Bladder microvascular endothelial cell (primary cell): ENCODE measurements at places on chromosomes 1 and 21. TPM values are rescaled to one million over a fixed set of nuclear protein-coding genes. Genes with fewer than 3 reads are reported as not detected.

The NTPCR gene
- 7.1 and 12.1 TPM in 2 replicates for total RNA-seq

The NSL1 gene
- 17.8 and 28.2 TPM in 2 replicates for total RNA-seq

The KCNAB2 gene
- total RNA-seq, result 1.6 and 2.7 TPM in 2 replicates

The OR2T29 gene
- not detected in 2 replicates for total RNA-seq

The FMO1 gene
- not detected in 2 replicates for total RNA-seq

The ITLN2 gene
- total RNA-seq, result not detected in 2 replicates

The CFAP107 gene
- total RNA-seq, result not detected in 2 replicates

The C1orf115 gene
- total RNA-seq, result 47.3 and 93.7 TPM in 2 replicates

The MASP2 gene
- not detected in 2 replicates for total RNA-seq

The FCRL1 gene
- not detected in 2 replicates for total RNA-seq

The EDN2 gene
- not detected in 2 replicates for total RNA-seq

The DNASE2B gene
- under 0.01 TPM in 1 of 2 replicates, not detected in the other for total RNA-seq

The WNT2B gene
- 0.97 and 4.1 TPM in 2 replicates for total RNA-seq

The CITED4 gene
- 3.0 and 3.4 TPM in 2 replicates for total RNA-seq

The FMO4 gene
- 0.16 and 0.31 TPM in 2 replicates for total RNA-seq

The SEMA4A gene
- 0.16 and 0.50 TPM in 2 replicates for total RNA-seq

The LPAR3 gene
- 0.13 TPM in 1 of 2 replicates, not detected in the other for total RNA-seq

The FBXO2 gene
- 0.32 and 3.7 TPM in 2 replicates for total RNA-seq

The TINAGL1 gene
- total RNA-seq, result 331 and 542 TPM in 2 replicates

The NDUFV3 gene
- total RNA-seq, result 15.2 and 27.3 TPM in 2 replicates

The DIRAS3 gene
- 0.32 and 3.2 TPM in 2 replicates for total RNA-seq

The OLIG2 gene
- not detected in 2 replicates for total RNA-seq

The LCE1C gene
- total RNA-seq, result not detected in 2 replicates

The ZNF326 gene
- total RNA-seq, result 4.0 and 13.6 TPM in 2 replicates

The KLF17 gene
- not detected in 2 replicates for total RNA-seq

The KCNA3 gene
- not detected in 2 replicates for total RNA-seq

The TCEA3 gene
- 0.63 and 1.8 TPM in 2 replicates for total RNA-seq

The RGS16 gene
- total RNA-seq, result 1.1 and 3.9 TPM in 2 replicates

The YBEY gene
- 5.5 and 8.6 TPM in 2 replicates for total RNA-seq

The COL11A1 gene
- total RNA-seq, result under 0.01 and 0.25 TPM in 2 replicates

The AHCTF1 gene
- 19.1 and 33.5 TPM in 2 replicates for total RNA-seq

The CFHR2 gene
- total RNA-seq, result not detected in 2 replicates

The S100A5 gene
- total RNA-seq, result not detected in 2 replicates

The CCNL2 gene
- total RNA-seq, result 54.7 and 196 TPM in 2 replicates

The GCSAML gene
- total RNA-seq, result under 0.01 TPM in 1 of 2 replicates, not detected in the other

The SUCO gene
- 12.6 and 22.8 TPM in 2 replicates for total RNA-seq

The ARHGEF11 gene
- 14.4 and 28.1 TPM in 2 replicates for total RNA-seq

The TNFRSF18 gene
- total RNA-seq, result 1.0 TPM in 1 of 2 replicates, not detected in the other

The C1orf94 gene
- total RNA-seq, result not detected in 2 replicates

The NRIP1 gene
- total RNA-seq, result 20.6 and 51.4 TPM in 2 replicates

The FAM3B gene
- total RNA-seq, result not detected in 2 replicates

The ORC1 gene
- 4.8 and 5.3 TPM in 2 replicates for total RNA-seq

The MYOC gene
- not detected in 2 replicates for total RNA-seq

The CFAP141 gene
- not detected in 2 replicates for total RNA-seq

The PLA2G2F gene
- not detected in 2 replicates for total RNA-seq

The CHI3L1 gene
- total RNA-seq, result not detected in 2 replicates

The CRNN gene
- not detected in 2 replicates for total RNA-seq

The TMEM51 gene
- total RNA-seq, result 5.2 and 9.9 TPM in 2 replicates

The FCAMR gene
- total RNA-seq, result not detected in 2 replicates

The IQCC gene
- total RNA-seq, result 1.1 and 1.8 TPM in 2 replicates

The TMEM81 gene
- total RNA-seq, result 0.65 and 2.3 TPM in 2 replicates
